ENCODE measurements at places on chromosomes 6 and 20.
A peak's percentile ranks its signal among the peaks of the same experiment; 100 is the strongest.

GRCh38 chr20:58586565-58587093 is 64.5 kb upstream of the STX16 start:
- no peak for DNase-seq

DNA sequence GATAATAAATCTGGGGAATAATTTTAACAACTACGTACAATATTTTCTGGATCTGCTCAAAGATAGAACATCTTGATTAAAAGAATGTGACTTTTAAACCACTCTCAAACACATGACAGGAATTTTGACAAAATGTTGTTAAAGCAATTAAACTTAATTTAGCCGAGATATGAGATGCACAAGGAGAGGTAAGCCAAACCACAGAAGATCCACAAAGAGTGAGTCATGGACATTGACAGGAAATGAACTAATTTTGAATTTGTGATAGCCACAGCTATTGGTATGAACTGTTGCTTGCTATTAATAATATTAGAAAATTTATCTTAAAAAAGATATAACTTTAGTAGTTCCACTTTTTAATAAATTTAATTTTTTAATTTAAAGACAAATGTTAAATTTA is 27.8 kb upstream of the VGLL2 start:
- no peak for DNase-seq

- DNase-seq, result no peak
Measured at GRCh38 chr20:12715991-12716680, 292.6 kb upstream of the SPTLC3 start.

DNA sequence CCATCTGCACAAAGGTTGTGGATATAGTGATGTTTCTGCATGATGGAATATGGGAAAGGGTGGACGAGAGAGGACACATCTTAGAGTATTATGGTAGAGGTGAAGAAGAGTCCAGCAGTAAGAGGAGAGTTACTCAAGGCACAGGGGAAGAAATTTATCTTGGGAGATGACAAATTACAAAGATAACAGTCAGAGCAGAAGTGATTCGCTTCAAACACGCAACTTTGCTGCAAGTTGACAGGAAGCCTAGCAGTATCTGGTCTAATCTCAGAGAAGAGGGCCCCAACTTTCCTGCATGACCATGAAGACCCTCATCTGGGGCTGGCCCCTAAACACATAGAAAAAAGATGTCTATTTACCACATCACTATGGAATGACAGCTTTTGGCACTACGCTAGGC is 1.2 kb upstream of the CALHM6 start:
- DNase-seq, result no peak

DNA sequence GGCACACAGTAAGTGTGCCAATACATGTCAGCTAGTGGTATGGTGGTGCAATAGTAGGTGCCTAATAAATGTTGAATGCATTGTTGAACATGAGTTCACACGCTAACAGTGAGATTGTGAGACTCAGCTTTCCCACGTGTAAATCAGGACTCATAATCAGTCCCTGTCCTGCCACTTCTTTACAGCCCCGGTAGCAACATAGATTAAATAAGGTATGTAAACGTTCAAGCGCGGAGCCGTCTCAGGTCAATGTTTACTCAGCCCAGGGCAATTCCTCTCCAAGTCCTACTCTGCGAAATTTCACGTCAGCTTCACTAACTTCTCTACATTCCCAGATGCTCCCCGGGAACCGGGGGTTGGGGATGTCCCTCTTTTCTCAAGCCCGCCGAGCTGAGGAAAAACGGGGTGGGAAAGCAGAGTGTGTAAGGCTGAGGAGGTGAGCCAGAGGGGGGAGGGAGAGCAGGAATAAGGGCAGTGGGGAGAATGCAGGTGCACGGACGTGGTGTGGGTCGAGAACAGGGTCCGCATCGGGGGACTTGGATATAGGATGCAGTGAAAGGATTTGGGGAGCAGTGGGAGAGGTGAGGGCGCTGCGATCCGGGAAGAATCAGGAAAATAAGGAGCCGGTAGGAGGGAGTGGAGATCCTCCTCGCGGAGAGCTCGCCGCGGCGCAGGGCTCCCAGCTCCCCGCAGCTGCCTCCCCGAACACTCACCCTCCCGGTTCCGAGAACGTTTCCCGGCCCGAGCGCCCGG is 544 bp upstream of the TP53INP2 start:
- no peak for DNase-seq

- no peak for DNase-seq
Measured at GRCh38 chr6:109076377-109076776, 18.3 kb downstream of the SESN1 start.

- DNase-seq, result no peak
Measured at GRCh38 chr20:42391807-42392206, 773.6 kb upstream of the CHD6 start.

- DNase-seq, result no peak
Measured at GRCh38 chr20:63917811-63918210, 22.9 kb downstream of the DNAJC5 start.

DNA sequence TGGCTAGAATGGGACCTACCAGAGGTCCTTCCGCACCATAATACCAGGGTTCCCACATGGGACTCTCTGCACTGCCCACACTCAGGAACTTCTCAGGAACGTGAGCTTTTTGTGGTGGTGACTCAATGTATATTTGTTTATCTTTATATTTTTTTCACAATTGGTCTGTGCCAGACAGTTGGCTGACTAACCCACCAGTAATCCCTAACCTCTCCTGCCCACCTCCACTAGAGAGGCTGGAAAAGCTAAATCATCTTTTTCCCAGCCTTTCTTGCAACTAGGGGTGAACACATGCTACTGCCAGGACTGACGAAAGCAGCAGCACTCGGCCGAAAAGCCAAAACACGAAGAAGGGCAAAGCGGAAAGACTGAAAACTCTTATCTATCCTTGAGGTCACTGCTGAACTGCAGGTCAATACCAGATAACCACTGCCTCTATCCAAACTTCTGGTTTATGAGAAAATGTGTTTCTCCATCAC is 112.9 kb downstream of the TRERF1 start:
- DNase-seq, result peak; percentile 78

DNA sequence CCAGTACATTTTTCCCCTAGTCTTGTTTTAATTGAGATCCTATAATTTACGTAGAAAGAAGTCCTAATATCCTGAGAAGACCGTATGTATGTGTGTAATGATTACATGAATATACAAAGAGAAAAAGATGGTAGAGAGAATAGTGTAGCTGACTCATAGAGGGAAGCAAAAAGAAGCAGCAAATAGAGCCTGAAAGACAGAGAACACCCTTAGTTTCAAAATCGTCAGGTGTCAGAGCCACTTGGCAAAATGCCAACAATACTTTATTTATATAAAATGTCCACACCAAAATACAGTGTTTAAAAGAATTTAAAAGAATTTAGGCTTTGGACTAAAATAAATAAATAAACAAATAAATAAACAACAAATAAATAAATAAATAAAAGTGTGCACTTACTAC is 1414.1 kb upstream of the EYS start:
- DNase-seq, result no peak
